Activated CD4-positive, alpha-beta T cell treated with anti-CD3 and anti-CD28 coated beads, Interleukin-2, amount 50 U/mL, for 16 hours (primary cell): ENCODE measurements at places on chromosomes 12 and 14.

- peak; percentile 63 for DNase-seq
Measured at GRCh38 chr14:95507701-95508103, 8.7 kb downstream of the SYNE3 start.

DNA sequence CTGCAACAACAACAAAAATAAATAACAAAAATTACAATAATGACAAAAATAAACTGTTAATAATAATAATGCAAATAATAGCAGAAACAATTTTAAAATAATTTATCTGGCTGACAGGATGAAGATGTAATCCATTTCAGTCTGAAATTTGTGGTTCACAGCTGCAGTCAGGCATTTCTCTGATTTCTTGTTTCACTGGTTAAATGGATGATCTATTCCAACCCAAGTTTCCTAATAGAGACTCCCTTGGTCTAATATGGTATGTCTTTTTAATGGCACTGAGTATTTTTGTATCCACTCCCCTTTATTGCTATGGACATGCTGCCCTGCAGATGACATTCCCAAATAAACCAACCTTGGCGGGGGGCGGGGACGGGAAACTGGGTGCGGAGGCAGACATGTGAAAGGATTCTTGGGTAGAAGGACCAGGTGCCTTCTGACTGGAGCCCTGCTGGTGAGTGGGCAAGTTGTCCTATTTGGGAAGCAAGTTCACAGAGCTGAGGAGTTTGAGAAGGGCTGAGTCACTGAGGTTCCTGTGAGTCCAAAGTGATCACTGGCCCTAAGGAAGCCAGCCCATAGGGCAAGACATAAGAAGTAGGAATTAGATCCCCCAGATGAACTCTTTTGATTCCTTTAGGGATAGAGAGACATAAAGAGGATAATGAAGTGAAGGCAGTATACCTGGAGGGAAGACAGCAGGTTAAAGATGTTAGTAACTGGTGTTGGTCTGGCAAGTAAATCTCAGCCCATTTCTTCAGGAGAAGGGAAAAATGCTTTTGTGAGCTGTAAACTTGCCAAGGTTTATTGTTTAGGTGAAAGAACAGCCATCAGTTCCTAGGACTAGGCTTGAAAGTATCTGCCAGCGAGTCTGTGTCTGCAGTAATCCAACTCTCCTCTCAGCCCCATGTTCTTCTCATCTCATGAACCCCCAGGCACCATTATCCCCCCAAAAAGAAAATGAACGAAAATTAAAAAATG, 14.5 kb downstream of the FOXG1 start:
- no peak for DNase-seq

DNA sequence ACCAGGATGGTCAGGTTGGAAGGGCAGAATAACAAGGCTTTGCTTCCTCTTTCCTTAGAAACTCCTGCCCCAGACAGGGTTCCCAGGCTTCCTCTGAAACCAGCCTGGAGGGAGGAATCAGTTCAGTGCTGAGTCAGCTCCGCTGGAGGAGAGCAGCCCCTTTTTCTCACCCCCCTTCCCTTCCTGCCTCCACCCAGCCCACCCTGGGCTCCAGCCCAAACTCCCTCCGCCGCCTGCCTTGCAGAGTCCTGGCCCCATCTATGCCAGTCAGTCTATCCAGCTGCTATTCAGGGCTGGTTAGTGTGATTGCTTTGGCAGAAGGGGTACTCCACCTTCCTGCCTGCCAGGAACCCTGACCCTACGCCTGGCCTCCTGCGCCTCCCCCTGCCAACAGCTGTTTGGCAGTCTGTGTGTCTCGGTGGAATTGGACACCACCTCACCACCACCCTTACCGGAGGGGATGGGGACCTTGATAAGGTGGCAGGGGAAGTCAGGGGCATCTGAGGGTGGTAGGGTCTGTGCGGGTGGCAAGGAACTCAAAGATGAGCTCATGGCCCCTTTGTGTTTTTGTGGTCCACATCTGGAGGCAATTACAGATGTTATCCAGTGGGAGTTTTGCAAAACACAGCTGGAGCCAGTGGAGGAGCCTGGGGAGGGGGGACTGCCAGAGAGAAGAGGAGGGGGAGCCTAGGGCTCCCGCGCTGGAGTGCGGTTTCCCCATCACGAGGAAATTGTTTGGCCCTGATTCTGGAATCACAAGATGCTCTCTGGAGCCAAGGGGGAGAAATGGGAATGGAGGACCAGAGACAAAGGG, 12.2 kb downstream of the MMP14 start:
- no peak for DNase-seq

GRCh38 chr14:74638066-74638465, 26.0 kb upstream of the LTBP2 start:
- no peak for DNase-seq

DNA sequence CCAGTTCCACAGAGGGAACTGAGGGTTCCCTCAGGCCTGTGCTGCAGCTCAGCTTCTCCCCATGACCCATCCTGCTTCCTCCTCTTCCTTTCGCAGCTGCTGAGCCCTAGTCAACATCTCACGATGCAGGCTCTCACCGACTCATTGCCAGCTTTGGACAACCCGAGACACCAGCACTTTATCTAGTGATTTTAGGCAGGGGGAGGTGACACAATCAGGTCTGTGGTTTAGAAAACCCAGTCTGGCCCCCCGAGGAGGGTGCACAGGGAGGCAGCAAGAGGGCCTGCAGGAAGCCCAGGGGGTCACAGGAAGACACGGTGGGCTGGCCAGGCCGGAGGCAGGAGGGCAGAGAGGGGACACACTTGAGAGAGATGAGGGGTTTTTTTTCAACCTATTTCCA, 35.4 kb downstream of the DIO3 start:
- no peak for DNase-seq

DNA sequence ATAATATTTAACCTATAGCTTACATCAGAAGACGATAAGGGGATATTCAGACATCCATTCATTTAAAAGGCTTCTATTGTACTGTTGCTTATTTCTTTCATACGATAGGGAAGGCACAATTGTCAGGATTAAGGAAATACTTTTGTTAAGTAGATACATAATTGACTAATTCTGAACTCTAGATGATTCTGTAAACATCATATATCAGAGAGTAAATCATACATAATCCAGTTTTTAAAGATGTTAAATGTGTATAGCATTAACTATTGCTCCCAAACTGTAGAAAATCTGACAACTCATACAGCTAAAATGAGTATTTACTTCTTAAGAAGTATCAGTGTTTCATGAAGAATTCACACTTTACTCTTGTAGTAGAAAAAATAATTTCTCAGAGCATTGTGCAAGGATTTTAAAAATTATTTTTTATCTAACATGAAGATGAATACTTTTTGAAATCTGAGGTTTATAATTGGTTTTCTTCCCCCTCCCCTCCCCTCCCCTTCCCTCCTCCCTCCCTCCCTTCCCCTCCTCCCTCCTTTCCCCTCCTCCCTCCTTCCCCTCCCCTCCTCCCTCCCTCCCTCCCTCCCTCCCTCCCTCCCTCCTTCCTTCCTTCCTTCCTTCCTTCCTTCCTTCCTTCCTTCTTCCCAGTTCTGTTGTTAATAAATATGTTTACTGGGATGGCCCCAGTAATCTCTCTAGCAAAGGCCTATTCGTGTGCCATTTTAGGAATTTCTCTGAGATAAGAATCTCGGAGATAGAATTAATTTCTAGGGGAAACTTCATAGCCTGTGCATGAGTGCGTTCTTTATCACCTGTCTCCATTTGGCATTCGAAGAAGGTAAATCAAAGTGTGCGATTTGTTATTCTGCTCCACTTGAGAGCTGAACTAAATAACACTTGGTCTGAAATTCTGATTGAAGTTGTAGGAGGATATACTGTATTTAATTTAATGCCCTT, 2.3 kb downstream of the NPAS3 start:
- DNase-seq, result no peak

DNA sequence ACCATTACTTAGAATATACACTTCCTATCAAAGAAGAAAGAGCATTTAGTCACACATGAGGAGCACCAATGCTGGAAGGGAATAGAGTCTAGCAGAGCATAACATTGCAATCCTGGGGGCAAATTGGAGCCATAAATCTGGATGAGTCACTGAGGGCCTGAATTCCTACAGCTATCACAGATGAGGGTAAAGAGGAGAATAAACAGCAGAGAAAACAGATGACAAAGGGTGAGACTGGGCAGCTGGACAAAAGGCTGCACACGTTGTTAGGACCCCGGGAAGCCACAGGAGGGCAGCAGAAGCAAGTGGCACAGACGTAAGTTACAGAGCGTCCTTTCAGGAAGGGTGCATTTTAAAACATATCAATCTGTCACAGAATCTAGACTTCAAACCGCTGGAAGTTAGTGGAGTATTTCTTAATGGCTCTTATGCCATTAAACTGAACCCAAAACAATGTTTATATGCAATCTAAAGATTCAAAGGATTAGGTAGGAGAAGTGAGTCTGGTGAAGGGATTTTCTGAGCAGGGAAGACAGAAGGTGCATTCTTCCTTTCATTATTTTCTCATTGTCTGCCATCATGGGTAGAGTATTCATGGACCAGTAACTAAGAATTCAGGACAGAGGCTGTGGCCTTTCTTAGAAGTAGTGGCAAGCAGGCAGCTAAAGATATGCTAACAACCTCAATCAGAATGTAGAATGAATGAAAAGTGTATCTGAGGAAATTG, 159.8 kb upstream of the DAAM1 start:
- DNase-seq, result peak; percentile 53

- peak; percentile 66 for DNase-seq
Measured at GRCh38 chr12:89863968-89864367, 155.3 kb upstream of the ATP2B1 start.

DNA sequence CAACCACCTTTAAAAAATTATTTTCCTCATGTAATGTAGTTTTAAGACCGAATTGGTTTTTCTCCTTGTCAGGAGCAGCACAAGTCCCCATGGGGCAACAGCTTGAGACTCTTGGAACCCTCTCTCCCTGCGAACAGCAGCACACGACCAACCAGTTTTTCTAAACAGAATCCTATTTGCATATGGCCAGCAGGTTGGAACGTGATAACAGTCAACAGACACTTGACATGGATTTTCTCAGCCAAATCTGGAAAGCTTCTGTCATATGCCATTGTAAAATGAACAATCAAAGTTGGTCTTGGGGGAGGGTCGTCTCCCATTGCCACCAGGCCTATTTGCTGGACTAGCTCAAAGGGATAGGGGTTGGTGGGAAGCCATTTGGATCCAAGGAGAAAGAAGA, 1915.0 kb upstream of the FLRT2 start:
- DNase-seq, result no peak

DNA sequence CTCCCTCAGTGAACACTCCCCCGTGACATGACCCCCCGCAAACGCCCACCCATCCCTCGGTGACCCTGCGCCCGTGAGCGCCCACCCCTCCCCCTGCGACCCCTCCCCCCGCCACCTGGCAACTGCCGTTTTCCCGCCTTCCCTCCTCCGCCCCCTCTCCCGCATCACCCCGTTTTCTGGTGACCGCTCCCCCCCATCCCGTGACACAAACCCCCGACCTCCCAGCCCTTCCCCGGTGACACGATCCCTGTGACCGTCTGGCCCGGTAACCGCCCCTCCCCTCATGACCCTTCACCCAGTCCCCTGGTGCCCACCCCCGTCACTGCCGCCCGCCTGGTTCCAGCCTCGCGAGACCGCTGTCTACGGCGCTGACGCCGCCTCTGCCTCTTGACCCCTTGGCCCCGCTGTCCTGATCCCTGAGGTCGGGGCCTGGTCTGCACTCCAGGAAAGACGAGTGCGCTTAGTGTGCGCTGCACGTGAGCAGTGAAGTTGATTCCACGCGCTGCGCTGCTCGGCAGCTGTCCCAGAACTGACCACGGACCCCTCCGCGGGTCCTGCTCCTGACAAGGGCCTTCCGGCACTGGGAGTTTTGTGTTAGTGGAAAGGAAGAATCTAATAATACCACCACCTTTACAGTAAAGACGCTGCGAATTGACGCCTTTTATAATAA, 59.4 kb downstream of the DDX51 start:
- DNase-seq, result peak; percentile 67

DNA sequence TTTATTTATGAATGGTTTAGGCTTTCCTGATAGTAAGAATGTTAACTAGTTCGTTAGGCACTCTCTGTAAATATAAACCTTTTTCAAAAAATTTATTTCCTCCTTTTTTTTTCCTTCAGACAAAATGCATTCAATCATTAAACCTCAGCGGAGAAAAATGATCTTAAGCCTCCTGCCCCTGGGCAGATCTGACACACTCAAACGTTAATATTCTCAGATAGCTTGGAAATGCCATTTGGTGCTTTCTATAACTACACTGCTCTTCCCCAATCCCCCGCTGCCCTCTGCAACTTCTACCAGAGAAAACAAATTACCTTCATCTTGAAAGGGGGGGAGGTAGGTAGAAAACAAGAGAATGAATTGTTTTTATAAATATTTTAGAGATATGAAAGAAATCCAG, 521.2 kb downstream of the MED13L start:
- no peak for DNase-seq

DNA sequence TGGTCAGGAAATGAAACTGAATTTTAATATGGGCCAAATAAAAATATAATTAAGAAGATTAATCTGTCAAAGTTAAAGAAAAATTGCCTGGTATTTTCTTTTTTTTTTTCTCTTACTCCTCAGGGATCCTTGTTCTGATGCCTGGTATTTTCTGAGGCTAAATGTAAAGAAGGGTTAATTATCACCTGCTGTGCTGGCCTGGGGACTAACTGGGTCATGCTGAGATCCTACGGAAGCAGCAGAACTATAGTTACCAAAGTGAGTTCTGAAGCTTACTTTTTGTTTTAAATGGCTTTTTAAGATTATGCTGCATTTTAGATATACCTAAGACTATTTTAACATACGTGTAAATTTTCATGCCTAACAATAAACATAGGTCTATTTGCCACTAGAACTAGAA, 23.3 kb downstream of the ZC2HC1C start:
- DNase-seq, result no peak

DNA sequence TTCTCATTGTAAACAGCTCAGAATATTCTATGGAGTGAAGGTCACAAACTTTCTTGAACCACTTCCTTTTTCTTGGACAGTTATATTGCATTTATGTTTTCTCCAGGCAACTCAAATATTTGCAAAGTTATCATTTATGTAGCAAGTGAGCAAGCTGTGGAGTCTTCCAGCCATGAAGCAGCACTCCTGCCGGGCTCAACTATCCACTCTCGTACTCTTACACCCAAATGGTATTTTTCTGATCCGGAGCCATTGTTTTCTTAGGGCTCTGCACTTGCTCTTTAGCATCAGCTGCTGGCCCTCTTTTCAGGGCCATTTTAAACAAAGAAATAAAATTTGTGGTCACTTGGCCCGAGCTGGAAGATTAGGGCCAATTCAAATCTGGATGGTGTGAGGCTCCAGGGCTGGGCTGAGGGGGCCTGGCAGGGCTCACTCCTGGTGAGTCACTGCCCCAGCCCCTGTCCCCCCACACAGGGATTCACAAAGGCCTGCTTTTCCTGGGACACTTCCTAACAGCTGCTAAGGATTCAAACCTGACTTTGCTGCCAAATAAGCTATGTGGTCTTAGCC, 19.7 kb downstream of the SYNE3 start:
- no peak for DNase-seq

DNA sequence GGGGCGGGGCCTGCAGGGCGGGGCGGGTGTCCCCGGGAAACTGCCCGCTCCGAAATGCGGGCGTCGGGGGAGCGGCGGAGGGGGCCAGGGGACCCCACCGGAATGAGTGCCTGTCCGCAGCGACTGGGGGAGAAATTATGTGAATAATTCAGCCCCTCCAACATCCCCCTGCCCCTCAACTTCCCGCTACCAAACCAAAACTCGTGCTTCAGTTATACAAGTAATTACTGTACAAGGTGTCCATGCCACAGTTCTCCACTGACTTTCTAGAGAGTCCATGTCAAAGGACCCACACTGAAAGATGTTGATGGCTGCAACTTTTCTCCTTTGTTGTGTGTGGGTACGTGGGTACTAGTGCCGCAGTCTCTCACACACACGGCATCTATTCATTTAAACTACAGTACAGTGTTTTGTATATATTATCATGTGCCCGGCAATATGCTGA, 414 bp upstream of the CDK17 start:
- DNase-seq, result no peak

GRCh38 chr14:40685764-40686163, 920.9 kb upstream of the LRFN5 start:
- DNase-seq, result no peak
